ENCODE measurements at places on chromosomes 11 and 22.

- no peak for DNase-seq
Observed at GRCh38 chr22:42399315-42400271, 32.6 kb downstream of the NFAM1 start.

GRCh38 chr11:100068116-100068515, 619.0 kb upstream of the ARHGAP42 start:
- DNase-seq = no peak

GRCh38 chr11:63937713-63938478, 906 bp upstream of the NAA40 start:
- no peak for DNase-seq

DNA sequence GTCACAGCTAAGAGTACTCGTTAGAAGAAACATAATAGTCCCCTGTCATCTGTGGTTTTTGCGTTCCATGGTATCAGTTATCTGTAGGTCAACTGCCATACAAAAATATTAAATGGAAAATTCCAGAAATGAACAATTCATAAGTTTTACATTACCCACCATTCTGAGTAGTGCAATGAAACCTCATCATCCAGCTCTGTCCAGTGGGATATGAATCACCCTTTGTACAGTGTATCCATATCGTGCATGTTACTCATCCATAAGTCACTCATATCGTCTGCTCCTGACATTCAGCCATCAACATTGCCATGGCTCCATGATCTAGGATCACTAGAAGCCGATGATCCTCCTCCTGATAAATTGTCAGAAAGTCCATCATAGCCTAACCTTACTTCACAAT, 174.9 kb upstream of the C11orf87 start:
- DNase-seq = peak; percentile 12
